ENCODE measurements at places on chromosomes 13 and 19.

GRCh38 chr13:39682310-39682709, 26.8 kb downstream of the COG6 start:
- DNase-seq: no peak

DNA sequence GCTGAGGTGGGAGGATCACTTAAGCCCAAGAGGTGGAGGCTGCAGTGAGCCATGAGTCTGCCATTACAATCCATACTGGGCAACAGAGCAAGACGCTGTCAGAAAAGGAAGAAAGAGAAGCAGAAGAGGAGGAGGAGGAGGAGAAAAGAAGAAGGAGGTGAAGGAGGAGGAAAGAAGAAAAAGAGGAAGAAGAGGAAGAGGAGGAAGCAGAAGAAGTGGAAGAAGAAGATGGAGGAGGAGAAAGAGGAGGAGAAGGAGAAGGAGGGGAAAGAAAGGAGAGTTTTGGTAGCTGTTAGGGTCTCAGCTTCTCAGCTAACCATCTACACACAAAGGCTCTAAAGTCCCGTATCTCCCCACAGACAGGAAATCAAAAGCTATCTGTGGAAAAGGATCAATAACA, 23.7 kb upstream of the PLEKHF1 start:
- DNase-seq: no peak

GRCh38 chr19:35171730-35172129, 17.2 kb downstream of the FXYD5 start:
- DNase-seq: no peak

GRCh38 chr13:51998723-51999509, 12.3 kb downstream of the ATP7B start:
- no peak for DNase-seq

GRCh38 chr13:38899571-38899970, 91.1 kb downstream of the STOML3 start:
- DNase-seq: no peak

DNA sequence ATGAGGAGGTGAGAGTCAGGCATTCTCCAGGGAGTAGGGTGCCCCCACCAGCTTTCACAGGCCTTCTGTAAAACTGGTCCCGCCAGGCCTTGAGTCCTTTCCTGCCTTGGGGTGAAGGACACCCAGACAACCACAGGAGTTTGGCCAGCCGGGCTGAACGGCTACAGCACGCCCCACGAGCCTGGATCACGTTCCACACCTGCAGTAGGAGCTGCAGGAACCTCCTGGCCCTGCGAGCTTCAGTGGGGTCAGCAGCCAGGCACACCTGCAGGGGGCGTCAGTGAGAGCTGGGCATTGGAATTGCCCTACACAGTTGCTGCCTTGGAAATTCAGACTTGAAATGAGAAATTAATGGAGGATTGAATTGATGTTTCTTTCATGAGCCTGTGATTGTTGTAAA, 45.7 kb downstream of the COL4A2 start:
- no peak for DNase-seq

DNA sequence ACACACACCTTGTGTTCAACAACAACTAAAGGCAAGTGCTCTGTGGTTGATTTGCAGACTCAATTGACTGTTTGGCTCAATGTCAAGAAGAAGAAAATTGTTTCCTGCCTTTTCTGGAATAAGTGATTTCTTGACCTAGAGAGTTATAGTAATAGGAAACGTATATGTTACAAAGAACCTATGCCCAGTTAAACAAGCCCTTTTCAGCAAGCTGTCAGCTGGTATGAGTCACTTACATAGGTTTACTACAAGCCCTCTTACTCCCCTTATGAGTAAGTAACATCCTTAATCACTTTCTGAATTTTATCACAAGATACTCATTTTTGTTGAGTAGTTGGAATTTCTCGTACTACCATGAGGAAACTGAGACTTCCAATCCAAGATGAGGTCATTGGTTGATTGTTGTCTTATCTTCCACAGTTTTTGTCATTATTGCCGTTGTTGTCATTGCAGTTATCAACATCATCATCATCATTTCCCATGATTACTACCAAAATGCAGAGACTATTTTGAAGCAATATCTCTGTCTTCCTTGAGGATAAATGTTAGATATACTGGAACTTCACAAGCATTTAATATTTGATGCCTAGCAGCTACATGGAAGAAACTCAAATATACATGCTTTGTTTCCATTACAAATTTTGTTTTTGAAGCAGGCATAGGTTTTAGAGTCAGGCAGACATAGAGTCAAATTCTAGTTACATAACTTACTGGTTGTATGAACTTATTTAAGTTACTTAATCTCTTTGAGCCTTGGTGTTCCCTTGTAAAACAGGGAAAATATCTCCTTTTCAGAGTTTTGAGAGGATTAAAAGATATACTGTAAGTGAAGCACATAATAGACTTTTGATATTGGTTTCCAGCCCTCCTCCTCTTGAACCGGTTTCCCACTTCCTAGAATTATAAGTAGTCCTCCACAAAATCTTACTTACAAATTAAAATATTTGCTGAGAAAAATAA, 106.0 kb downstream of the RAP2A start:
- DNase-seq: no peak

DNA sequence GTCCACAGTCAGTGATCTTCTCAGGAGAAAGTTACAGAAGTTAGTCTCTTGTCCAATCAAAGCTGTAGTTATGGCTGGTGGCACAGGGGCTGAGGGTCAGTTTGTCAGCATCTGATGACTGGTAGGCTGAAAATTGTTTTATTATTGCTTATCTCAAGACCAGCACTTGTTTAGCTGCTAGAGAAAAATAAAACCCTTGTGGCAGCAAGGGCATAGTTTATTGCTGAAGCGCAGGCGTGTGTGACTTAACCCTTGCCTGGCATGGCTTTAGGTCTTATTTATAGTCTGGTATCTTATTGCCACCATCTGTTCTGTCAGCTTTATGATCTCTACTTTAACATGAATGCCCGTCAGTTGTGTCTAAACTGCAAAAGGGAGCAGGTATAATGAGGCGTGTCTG, 154.7 kb downstream of the USP12 start:
- DNase-seq: no peak

- no peak for DNase-seq
Measured at GRCh38 chr19:50790922-50791467, 780 bp downstream of the ACP4 start.
